ENCODE measurements at places on chromosomes 13 and 19.

DNA sequence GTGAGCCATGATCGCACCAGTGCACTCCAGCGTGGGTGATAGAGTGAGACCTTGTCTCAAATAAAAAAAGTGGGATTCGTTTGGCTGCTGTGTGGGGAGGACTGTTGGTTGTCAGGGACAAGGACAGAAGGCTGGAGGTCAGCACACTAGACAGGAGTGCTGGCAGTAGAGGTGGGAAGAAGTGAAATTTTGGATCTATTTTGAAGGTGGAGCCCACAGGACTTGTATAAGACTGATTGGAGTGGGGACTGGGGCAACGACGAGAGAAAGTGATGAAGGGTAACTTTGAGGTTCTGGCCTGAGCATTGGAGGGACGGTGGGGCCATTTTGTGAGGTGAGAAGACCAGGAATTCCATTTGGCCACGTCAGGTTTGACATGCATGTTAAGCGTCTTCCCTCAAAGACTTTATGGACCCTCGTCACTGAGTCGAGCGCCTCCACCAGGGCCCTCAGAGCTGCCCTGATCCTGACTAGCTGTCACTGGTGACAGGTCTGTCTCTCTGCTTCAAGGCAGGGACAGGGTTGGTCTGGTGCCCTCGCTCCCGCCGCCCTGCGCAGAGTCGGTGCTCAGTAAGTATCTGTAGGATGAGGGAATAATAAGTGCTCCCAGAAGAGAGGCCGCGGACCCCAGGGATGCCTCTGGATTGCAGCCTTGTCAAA lies 673 bp downstream of the CTU1 start:
- no peak for DNase-seq

- peak; percentile 100 for DNase-seq
Observed at GRCh38 chr19:44890366-44891015, 563 bp upstream of the TOMM40 start.

DNA sequence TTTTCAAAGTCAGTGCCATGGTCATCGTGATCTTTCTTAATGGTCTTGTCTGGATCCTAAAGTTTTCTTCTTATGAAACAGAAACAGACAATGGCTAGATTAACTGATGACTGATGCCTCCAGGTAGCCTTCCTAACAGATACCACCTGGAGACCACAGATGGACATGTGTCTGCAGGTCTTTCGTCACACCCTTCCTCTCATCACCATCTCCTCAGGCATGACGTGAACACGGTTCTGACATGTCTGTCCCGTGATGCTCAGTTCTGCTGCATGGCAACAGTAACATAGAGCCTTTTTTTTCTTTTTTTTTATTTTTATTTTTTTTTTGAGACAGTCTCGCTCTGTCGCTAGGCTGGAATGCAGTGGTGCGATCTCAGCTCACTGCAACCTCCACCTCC lies 13.1 kb upstream of the LAMP1 start:
- no peak for DNase-seq

DNA sequence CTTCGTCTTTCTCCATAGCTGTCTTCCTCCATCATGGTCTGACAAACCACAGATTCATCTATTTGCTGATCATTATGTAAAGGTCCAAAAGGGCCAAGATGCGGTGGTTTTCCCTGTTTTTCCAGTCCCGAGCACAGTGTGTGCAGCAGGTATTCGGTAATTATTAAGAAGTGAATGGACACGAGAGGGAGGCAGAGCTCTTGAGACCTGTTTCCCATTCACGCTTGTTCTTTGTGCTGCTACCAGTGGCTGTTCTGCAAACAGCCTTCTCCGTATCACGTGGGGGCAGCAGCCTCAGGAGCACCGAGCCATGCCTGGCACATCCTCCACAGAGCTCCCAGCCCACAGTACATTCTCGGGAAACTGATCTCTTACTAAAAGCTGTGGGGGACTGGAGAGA lies 50.3 kb downstream of the CCDC70 start:
- DNase-seq, result no peak

DNA sequence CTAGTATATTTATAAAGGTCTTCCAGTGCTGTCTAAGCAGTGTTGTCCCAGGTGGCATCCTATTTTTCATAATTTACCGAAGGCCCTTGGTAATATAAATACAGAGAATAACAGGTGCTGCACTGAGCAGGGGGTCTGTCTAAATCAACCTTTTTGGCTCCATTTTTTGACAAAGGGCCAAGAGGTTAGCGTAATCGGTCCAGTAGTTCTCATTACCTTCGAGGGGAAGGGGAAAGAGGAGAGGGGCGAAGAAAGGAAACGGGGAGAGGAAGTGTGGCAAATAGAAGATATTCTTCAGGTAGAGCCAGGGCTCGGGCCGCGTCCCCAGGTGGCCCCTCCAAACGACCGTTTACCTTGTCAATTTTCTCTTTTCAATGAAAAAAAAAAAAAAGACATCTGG lies 749 bp upstream of the PAN3 start:
- no peak for DNase-seq

DNA sequence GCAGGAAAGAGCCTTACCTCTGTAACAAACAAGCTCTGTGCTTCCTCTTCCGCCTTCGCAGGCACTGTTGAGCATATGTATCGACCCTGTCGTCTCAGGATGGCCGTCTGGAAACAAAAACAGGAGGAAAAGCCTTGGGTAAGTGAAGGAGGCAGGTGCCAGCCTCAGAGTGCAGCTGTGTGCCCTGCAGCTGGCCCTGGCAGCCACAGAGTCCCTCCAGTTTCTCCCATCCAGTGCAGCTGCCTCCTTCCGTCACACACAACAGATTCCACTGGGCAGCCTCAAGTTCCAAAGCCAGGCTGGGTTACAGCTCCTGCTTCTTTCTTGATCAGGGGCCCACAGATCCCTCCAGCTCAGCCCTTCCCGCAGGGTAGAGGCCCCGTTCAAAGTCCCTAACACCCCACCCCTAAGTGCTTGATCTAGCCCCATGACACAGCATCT lies 47.7 kb downstream of the DOCK9 start:
- no peak for DNase-seq

DNA sequence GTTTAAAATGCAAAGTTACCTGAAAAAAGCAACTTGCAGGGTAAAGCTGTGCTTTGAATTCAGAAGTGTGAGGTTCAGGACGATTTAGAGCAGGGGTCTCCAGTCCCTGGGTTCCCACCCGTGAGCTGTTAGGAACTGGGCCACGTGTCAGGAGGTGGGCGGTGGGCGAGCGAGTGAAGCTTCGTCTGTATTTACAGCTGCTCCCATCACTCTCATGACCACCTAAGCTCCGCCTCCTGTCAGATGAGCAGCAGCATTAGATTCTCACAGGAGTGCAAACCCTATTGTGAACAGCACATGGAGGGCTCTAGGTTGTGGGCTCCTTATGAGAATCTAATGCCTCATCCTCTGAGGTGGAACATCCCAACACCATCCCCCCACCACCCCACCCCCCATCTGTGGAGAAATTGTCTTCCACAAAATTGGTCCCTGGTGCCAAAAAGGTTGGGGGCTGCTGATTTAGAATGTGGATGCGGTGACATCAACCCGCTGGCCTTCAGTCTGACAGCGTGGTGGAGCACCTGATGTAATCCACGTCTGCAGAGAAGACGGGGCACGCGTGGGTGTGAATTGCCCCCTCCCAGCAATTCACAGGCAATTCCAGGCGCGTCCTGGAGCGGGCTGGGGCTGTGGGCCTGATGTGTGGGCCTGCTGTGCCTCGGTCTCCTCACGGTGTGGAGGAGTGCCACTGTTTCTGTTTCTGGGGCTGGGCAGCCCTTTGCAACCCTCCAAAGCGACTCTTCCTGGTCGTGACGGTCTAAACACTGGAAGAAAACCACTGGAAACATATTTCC lies 214.0 kb upstream of the SOX1 start:
- no peak for DNase-seq

GRCh38 chr13:59088716-59089115 lies 1075.0 kb downstream of the DIAPH3 start:
- DNase-seq, result no peak

DNA sequence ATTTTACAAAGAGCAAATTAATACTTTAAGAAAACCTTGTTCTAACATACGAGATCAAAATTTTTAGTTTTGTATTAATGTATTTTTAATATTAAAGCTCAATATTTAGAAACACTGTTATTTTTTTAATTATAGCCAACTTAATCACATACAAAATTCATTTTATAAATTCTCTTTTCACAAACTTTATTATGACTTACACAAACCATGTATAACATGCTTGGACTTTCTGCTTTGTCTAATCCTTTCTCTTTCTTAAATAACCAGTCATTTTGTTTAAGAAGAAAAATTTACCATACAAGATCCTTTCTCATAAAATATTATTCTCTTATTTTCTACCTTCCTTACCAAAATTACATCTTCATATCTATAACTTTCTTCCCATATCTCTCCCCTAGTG lies 62.2 kb downstream of the CYSLTR2 start:
- DNase-seq, result no peak

- no peak for DNase-seq
Observed at GRCh38 chr13:51923983-51924539, 62.3 kb downstream of the CCDC70 start.

GRCh38 chr13:24868874-24869273 lies 104.9 kb downstream of the RNF17 start:
- no peak for DNase-seq

DNA sequence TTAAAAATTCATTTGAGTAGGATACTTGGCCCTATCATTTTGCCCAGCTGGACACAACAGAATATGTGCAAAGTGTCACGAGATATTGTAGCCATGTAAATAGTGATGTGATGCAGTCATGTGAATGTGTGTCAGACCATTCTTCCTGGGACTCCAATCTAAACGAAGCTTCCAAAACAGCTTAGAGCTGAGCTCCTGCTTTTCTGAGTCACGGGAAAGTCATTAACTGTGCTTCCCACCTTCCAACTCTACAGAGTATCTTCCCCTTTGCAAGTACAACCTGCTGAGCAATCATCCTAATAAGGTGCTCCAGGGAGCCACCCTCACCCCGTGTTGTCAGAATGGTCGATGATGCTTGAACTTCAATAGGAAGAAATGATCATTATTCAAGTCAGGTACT lies 294.7 kb downstream of the MYO16 start:
- DNase-seq, result no peak

DNA sequence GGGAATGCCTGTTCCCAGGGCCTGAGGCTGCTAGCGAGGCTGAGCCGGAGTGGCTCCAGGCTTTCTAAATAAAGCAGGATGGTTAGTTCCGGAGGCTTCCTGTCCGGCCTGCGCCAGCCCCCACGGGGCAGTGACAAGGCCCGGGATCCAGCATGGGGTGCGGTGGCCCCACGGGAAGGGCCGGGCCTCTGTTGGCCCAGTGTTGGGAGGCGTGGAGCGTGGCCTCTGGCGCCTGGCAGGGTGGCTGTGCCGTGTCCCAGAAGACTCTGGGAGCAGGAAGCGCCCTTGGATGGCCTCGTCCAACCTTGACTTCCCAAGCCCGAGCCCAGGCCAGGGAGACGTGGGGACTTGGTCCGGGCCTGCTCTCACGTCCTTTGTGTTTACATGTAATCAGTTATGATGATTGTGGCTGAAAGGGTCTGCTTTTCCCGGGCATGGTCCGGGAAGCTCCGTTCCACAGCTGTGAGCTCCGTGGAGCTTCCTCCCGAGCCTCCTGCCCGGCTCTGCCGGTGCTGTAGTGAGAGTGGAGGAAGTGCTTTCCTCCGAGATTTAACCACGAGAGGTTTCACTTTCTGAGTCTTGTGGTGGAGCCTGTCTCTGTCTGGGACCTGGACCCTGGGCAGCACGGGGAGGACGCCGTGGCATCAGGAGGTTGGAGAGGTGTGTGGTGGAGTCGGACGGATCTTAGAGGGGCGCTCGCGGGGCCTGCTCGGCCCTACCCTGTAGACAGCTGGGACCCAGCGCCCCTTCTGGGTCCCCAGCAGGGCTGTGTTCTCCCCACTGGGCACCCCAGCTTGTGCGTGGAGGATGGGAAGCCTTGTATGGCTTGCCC lies 4.6 kb downstream of the GNA11 start:
- no peak for DNase-seq

DNA sequence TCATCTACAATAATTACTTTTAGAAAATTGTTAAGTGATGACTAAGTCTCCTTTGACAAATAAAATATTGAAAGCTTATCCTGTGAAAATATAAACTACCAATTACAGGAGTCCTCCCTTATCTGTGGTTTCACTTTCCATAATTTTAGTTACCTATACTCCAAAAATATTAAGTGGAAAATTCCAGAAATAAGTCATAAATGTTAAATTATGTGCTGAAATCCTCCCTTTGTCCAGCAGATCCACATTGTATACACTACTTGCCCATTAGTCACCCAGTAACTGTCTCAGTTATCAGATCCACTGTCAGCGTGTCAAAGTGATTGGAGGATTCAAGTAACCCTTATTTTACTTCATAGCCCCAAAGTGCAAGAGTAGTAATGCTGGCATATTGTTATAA lies 98.1 kb downstream of the SERP2 start:
- DNase-seq, result peak; percentile 9

DNA sequence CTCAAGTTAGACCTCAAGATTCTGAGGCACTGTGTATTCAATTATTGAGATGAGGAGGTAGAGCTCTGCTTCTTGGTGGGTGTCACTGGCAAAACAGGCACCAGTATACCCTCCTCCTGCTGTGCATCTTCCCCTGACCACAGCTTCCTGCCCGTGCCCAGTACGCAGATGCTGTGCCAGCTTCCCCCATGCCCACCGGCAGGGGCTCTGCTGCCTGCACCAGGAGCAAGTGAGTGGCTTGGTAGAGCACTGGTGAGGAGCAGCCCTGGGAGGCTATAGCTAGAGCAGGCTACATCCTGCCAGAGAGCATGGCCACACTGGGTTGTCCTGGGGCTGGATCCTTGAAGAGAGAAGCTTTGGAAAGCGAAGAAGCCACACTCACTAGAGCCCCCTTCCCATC lies 21.0 kb upstream of the RNF17 start:
- no peak for DNase-seq

- no peak for DNase-seq
Observed at GRCh38 chr19:38224014-38224862, at the start of gene DPF1. TSS of gene DPF1 (minus strand) at chr19:38224222. CDS start at chr19:38224142, 80 bp downstream.

DNA sequence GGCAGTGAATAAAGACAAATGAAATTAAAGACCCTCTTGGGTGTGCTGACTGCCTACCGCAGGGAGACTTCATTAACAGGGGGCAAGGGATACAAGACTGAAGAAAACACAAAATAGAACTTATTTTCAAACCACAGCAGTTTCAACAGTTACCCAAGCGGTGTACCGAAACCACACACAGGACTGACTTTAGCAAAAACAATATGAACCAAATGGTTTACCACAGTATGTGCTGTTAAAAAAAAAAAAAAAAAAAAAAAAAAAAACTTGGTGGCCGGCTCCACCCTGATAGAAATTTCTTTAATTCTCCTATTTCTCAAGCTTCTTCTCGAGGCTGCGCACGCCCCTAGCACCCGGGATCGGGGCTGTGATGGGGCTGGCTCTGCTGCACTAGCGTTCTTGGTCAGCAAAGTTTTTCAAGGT lies 42.6 kb downstream of the KLF2 start:
- no peak for DNase-seq

GRCh38 chr19:47093841-47094240 lies 19.7 kb downstream of the ZC3H4 start:
- DNase-seq, result no peak

DNA sequence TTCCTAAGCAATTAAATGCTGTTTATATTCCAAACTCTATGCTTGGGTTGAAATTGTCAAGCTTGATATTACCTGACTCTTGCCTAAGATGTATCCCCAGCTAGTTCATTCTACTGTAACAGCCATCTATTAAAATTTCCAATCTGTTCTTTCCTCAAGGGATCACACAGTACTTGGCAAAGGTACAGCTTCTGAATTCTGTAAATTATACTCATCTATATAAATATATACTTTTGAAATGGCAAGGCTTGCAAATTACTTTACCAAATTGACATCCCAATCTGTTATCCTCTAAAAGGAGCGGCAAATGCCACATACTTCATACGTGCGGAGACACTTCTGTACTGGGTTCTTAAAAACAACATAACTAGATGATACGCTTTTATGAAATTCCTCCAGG lies 330.2 kb downstream of the DNAJC15 start:
- DNase-seq, result no peak

GRCh38 chr13:65387743-65388347 lies 1842.3 kb downstream of the PCDH9 start:
- no peak for DNase-seq
